ENCODE measurements at places on chromosomes 13 and 19.

GRCh38 chr13:43520351-43520750, 266.4 kb downstream of the ENOX1 start:
- DNase-seq = no peak

GRCh38 chr19:11151181-11151580, 4.4 kb downstream of the SPC24 start:
- no peak for DNase-seq

GRCh38 chr19:18292810-18293641, 11.6 kb upstream of the JUND start:
- DNase-seq = peak; percentile 36

GRCh38 chr13:23516190-23516589, 54.0 kb upstream of the TNFRSF19 start:
- DNase-seq = no peak

GRCh38 chr13:59846845-59847620, 316.7 kb downstream of the DIAPH3 start:
- DNase-seq = no peak

GRCh38 chr13:51494156-51494555, 41.3 kb upstream of the INTS6 start:
- DNase-seq = no peak

Measured in Jurkat, Clone E6-1 (cell line).